Smooth muscle cell of the coronary artery (primary cell): ENCODE measurements at places on chromosomes 6 and 20. TPM values are rescaled to one million over a fixed set of nuclear protein-coding genes. Genes with fewer than 3 reads are reported as not detected.

Gene TTLL9
- total RNA-seq: under 0.01 TPM in 1 of 2 replicates, not detected in the other

Gene ZSCAN16
- total RNA-seq: 0.82 and 2.7 TPM in 2 replicates

Gene OR2B6
- total RNA-seq: not detected in 2 replicates

Gene C6orf132
- 0.12 and 0.75 TPM in 2 replicates for total RNA-seq

Gene PGBD1
- 1.9 and 4.3 TPM in 2 replicates for total RNA-seq

Gene VIP
- 0.08 TPM in 1 of 2 replicates, not detected in the other for total RNA-seq

Gene CASS4
- 0.12 and 0.38 TPM in 2 replicates for total RNA-seq

Gene BLTP3A
- total RNA-seq: 2.7 and 6.4 TPM in 2 replicates

Gene KCNK5
- total RNA-seq: not detected in 2 replicates

Gene ZNF311
- 0.94 and 0.98 TPM in 2 replicates for total RNA-seq

Gene TAGAP
- total RNA-seq: not detected in 2 replicates

Gene NR2E1
- total RNA-seq: not detected in 2 replicates

Gene CFAP61
- not detected in 2 replicates for total RNA-seq

Gene KCNB1
- under 0.01 and 0.12 TPM in 2 replicates for total RNA-seq

Gene PTCRA
- total RNA-seq: 0.53 TPM in 1 of 2 replicates, not detected in the other

Gene SLC52A3
- total RNA-seq: not detected in 2 replicates

Gene SLC35D3
- not detected in 2 replicates for total RNA-seq

Gene TPBG
- 16.4 and 24.7 TPM in 2 replicates for total RNA-seq

Gene LPA
- total RNA-seq: not detected in 2 replicates

Gene TMC2
- 0.23 TPM in 1 of 2 replicates, not detected in the other for total RNA-seq

Gene CST2
- not detected in 2 replicates for total RNA-seq

Gene COX4I2
- 0.08 TPM in 1 of 2 replicates, not detected in the other for total RNA-seq

Gene CCN2
- total RNA-seq: 15.8 and 981 TPM in 2 replicates

Gene EYA4
- total RNA-seq: under 0.01 and 3.3 TPM in 2 replicates

Gene KIAA1755
- total RNA-seq: 0.59 and 13.7 TPM in 2 replicates

Gene PNLDC1
- 0.23 TPM in 1 of 2 replicates, not detected in the other for total RNA-seq

Gene SLC13A3
- 0.83 and 1.3 TPM in 2 replicates for total RNA-seq

Gene RNF39
- total RNA-seq: not detected in 2 replicates

Gene SRSF12
- total RNA-seq: 0.08 and 0.12 TPM in 2 replicates

Gene OLIG3
- not detected in 2 replicates for total RNA-seq

Gene LTB
- not detected in 2 replicates for total RNA-seq

Gene NRSN1
- total RNA-seq: not detected in 2 replicates

Gene RNF182
- total RNA-seq: 0.47 TPM in 1 of 2 replicates, not detected in the other

Gene SLC22A7
- total RNA-seq: not detected in 2 replicates

Gene ERGIC3
- total RNA-seq: 358 and 938 TPM in 2 replicates

Gene VSTM2L
- total RNA-seq: 1.6 and 2.9 TPM in 2 replicates

Gene DPPA5
- not detected in 2 replicates for total RNA-seq

Gene PSMA7
- 465 and 472 TPM in 2 replicates for total RNA-seq

Gene BPIFB4
- 0.23 TPM in 1 of 2 replicates, not detected in the other for total RNA-seq

Gene CDK5RAP1
- total RNA-seq: 19.5 and 20.0 TPM in 2 replicates

Gene DSN1
- total RNA-seq: 5.9 and 9.5 TPM in 2 replicates

Gene GATA5
- 1.7 TPM in 1 of 2 replicates, not detected in the other for total RNA-seq

Gene ADGRF5
- 0.23 and 5.1 TPM in 2 replicates for total RNA-seq

Gene SERPINB6
- total RNA-seq: 49.3 and 106 TPM in 2 replicates
